ENCODE measurements at places on chromosomes 5 and 9. TPM values are rescaled to one million over a fixed set of nuclear protein-coding genes. Genes with fewer than 3 reads are reported as not detected.

ACOT12 gene
- not detected for total RNA-seq

LEAP2 gene
- 3.6 TPM for total RNA-seq

MACIR gene
- total RNA-seq: 9.9 TPM

CACFD1 gene
- total RNA-seq: 2.5 TPM

ARL14EPL gene
- not detected for total RNA-seq

SLC25A48 gene
- total RNA-seq: not detected

TERT gene
- total RNA-seq: 2.0 TPM

GRM6 gene
- not detected for total RNA-seq

OR1Q1 gene
- not detected for total RNA-seq

LHX3 gene
- not detected for total RNA-seq

CCDC171 gene
- total RNA-seq: 2.3 TPM

SARDH gene
- total RNA-seq: 2.0 TPM

GADD45G gene
- 2.6 TPM for total RNA-seq

ADGRV1 gene
- total RNA-seq: 0.44 TPM

PCDH12 gene
- total RNA-seq: 0.88 TPM

CCL27 gene
- 0.35 TPM for total RNA-seq

POLE3 gene
- 88.2 TPM for total RNA-seq

SLC4A9 gene
- not detected for total RNA-seq

ROR2 gene
- not detected for total RNA-seq

SLC34A3 gene
- total RNA-seq: not detected
